ENCODE measurements at places on chromosomes 7 and 10.

GRCh38 chr7:27154901-27155815 is 1.3 kb downstream of the HOXA7 start:
- DNase-seq, result no peak

- no peak for DNase-seq
Observed at GRCh38 chr7:141265668-141266067, 191.8 kb downstream of the TMEM178B start.

DNA sequence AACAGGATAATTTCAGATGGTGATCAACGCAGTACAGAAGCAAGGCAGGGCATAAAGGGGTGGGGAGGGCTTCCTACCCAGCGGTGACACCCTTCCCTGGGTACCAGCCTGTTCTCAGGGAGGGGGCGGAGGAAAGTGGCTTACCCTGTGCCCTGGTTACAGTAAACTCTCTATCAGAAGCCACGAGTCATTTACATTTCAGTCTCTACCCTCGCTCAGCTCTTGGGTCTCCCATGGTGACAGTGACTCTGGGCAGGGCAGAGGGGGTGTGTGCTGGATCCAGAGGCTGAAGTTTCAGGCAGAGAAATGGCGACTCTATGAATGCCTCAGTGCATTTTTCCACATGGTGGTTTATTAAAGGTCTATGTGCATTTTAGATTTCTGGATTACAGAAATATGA is 107.0 kb downstream of the ADARB2 start:
- DNase-seq, result no peak

DNA sequence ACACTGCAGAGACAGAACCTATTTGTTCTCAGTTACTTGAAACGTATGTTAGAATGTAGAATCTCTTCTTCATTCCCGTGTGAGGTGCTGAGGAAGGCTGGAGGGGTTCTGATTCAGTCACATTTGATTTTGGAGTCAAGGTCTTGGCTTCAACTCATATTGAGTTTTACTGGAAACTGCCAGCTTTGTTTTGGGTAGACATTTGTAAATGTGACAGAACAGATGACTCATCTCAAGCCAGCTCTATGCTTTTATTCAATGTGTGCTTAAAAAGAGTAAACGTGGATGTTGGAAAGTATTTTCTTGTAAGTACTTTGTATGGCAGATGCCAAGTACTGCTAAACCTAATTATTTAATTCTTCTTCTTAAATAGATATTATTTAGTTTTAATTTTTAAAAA is 780.8 kb upstream of the C7orf33 start:
- no peak for DNase-seq

DNA sequence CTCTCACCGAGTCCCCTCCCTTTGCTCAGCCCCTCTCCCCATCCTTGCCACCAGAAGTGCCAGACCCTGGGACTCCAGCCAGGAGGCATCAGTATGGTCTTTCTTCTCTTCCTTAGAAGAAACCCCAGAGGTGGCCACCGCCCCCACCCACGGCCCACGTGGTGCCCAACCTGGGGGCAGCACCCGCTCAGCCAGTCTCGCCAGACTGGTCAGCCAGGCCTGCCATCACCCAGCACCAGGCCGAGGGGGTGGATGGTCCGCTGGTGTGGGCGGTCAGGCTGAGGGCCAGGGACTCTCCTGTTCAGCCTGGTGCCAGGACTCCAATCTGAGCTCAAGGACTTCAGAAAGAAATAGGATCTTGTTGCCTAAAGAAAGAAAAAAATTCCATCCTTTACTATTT is 5.8 kb upstream of the CLDN4 start:
- DNase-seq, result no peak

- no peak for DNase-seq
Observed at GRCh38 chr7:44555350-44555749, 14.2 kb upstream of the NPC1L1 start.

Measured in AG09319 (cell line).